GM20000 (cell line): ENCODE measurements at places on chromosomes 5 and 9.

DNA sequence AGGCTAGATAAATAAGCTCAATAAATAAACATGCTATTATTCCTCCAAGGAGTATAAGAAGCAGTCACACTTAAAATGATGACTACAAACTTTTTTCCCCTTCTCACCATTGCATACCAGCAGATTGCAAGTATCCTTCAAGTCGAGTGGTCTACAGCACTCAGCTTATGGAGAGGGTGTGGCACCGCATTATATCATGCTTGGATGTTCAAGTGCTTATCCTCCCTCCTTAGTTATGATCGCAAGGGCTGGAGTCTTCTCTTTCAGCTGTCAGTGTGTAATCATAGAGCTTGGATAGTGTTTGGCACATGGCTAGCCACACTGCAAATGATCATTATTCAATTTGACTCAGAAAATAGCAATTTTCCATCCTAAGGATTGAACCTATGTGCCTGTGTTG is 124.0 kb downstream of the CARTPT start:
- DNase-seq, result no peak

DNA sequence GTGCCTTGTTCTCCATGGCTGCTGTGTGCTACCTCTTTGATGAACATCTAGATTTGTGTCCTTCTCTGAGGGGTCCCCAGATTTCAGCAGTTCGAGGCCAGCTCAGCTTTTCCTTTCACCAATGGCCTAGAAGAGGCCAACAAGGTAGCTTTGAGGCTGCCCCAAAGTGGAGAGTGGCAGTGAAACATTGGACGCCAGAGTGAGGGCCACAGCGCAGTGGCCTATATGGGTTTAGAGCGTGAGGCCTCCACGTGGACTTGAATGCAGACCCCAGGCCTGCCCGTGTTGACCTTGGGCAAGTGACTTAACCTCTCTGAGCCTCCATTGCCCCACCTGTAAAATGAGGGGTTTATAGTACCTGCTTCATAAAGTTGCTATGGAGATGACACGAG is 11.8 kb downstream of the MYOZ3 start:
- DNase-seq, result peak; percentile 13

- no peak for DNase-seq
These were observed 219.0 kb upstream of the EDIL3 start for GRCh38 chr5:84603568-84604185.

- peak; percentile 75 for DNase-seq
These were observed 28.8 kb downstream of the TMEM174 start for GRCh38 chr5:73201547-73202513.

- no peak for DNase-seq
These were observed 3.8 kb downstream of the C9orf40 start for GRCh38 chr9:74948937-74949336.

DNA sequence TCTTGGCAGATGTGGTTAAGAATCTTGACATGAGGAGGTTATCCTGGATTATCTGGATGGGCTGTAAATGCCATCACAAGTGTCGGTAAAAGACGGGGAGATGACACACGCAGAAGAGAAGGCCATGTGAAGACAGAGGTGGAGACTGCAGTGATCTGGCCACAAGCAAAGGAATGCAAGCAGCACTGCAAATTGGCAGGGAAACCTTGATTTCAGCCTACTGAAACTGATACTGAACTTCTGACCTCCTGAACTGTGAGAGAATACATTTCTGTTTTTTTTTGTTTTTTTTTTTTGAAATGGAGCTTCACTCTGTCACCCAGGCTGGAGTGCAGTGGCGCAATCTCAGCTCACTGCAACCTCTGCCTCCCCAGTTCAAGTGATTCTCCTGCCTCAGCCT is 92.4 kb upstream of the NFIL3 start:
- no peak for DNase-seq

DNA sequence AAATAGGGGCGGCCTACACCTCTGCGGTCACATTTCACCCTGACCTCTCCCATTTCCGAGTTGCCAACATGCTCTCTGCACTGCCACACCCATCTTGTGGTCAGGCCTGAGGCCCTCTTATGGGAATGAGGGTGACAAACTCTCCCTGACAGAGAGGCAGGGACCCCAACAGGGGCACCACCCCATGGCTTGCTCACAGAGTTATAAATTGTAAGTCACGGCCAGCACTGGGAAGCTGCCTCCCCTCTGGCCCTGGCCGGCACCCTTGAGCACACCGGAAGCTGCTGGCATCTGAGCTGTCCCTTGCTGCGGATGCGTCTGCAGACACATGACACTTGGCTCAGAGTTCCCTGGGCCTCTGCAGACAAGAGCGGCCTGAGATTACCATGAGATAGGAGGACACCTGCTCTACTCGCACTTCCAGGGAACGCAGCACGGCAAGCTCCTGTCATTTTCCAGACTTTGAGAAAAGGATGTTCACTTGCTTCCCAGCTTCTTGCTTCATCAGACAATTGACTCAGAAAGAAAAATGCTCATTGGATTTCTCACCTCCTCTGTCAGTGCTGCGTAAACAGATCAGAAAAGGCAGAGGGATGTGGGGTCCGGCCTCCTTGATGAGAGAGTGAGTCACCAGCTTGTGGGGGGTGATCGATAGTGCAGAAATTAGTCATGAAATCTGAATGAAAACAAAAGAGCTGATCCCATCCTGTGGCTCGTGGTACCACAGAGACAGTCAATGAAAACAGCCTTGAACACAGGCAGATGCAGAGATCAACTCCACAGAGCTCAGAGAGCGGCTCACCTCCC is 269.8 kb downstream of the SYK start:
- no peak for DNase-seq

DNA sequence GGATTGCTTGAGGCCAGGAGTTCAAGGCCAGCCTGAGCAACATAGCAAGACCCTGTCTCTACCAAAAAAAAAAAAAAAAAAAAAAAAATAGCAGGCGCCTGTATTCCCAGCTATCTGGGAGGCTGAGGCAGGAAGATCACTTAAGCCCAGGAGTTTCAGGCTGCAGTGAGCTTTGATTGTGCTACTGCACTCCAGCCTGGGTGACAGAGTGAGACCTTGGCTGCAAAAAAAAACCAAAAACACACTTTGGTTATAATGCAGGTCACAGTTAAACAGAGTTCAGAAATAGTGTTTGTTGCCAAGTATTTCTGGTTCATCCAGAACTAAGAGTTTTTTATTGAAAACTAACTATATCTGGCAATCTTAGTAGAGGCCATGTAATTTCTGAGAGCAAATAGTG is 24.1 kb upstream of the IL6ST start:
- DNase-seq, result no peak

DNA sequence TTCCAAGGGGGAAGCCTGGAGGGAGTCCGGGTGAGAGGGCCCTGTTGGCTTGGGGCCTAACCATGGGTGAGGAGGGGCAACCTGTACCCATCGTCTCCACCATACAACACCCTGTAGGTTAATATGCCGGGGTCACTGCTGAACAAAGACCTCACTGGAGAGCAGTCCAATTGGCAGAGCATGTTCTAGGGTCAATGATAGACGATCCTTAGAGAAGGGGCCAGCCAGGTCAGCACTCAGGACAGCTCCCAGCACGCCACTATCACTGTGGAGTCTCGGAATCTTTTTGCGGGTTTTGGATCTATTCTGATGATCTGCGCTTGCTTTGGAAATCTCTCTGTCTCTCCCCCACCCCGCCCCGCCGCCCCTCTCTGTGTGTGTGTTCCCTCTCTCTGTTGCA is 218.4 kb upstream of the MVB12B start:
- DNase-seq, result no peak

- DNase-seq, result no peak
These were observed 151.4 kb upstream of the DAP start for GRCh38 chr5:10912435-10912834.

- DNase-seq, result no peak
These were observed 7.0 kb downstream of the DMGDH start for GRCh38 chr5:79062436-79062835.

DNA sequence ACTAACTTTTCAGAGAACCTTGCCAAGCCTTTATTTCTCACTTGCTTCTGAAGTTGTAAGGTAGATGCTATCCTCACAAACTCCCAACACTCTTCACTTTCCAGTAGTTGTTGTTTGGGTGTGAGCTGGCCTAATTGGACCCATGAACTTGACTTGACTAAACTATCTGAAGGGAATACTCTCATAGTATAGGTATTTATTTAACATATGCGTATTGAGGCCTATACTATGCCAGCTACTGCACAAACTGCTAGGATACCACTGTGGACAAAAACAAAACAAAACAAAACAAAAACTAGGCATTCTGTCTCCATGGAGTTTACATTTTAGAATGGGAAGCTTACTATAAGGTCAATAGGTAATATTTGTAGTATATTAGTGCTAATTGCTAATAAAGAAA is 1.3 kb downstream of the TXNDC8 start:
- DNase-seq, result no peak

- DNase-seq, result no peak
These were observed 139.7 kb downstream of the LRRC70 start for GRCh38 chr5:62718324-62718723.

DNA sequence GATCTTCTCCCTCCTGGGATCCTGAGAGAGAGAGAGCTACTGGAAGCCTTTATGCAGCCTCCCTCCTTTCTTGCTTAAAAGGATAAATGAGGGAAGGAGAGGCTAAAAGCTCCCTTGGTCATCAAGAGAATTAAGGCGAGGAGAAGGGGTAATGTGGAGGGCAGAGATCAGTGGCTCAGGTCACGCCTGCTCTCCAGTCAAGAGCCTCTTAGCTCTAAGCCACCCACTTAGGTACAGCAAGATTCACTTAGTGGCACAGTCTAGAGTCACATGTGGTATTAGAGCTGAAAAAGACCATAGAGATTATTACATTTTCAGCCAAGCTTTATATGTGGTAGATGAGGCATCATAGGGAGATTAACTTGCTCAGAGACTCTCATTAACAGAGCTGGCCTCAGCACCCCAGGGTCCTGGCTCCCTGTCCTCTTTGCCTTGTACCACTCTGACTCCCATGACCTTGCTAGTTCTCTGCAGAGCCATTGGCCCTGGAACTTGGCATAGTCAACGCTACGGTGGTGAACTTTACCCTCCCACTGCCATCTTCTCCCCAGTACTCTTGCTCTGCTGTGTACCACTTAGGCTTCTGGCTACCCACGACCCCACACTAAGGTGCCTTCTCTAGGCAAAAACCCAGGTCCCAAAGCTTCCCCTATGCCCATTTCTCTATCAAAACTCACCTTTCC is 37.6 kb downstream of the MFAP3 start:
- DNase-seq, result no peak

DNA sequence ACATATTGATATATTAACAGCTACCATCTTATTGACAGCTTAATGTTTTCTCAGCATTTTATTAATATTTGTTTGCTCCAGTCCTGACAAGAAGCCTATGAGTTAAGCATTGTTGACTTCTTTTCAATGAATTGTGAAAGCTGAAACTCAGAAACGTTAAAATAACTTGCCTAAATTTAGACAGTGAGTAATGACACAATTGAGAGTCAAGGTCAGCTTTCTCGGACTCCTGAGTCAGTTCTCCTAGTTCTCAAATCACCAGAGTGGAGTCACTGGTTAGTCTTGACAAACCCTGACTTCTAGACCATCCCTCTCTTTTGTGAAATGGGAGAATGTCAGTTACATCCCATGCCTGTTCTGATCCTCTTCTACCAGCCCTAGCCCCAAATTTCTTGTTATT is 222.7 kb upstream of the ACO1 start:
- DNase-seq, result peak; percentile 35

DNA sequence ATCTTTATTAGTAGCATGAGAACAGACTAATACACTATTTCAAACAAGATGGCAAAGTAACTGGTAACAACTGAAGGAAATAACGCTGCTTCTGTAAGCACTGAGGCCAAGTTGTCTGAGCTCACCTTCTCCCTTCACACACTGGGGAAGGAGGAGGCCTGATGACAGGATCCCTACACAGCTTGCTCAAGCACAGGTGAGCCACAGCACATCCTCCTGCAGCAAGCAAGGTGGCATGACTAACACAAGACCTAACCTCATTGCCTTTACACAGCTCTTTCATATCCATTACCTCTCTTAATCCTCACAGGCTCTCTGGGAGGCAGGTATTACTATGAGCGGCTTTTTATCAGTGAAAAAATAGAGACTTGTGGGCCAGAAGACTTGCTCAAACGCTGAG is 83.3 kb downstream of the ARL15 start:
- DNase-seq, result no peak

DNA sequence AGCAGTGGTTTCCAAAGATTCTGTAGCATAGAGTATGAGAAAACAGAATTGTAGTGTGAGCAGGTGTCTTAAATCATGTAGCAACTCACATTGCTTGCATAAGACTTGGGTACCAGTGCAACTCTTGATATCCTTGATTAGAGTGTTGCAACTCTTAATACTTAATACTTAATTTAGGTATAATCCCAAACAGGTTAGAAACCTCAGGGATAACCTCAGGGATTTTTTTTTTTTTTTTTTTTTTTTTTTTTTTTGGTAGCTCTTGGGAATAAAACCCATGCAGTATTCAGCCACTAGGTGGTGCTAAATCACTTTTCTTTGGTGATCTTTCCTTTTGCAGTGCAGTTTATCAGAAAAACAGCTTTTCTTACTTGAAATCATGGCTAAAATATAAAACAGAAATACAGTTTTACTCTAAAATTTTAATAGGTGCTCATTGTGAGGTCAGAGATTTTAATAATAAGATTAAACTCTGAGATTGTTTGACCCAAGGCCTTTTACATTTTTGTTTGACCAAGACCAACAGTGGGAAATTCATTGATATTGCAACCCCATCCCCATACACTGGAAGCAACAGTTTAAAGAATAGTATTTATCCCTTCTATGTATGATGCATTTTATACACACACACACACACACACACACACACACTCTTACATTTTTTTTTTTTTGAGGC is 55.3 kb downstream of the ERAP1 start:
- DNase-seq, result peak; percentile 49

GRCh38 chr5:76175051-76175666 is 92.0 kb downstream of the SV2C start:
- peak; percentile 91 for DNase-seq

- peak; percentile 53 for DNase-seq
These were observed 247.7 kb upstream of the ANKRD55 start for GRCh38 chr5:56480705-56481427.

DNA sequence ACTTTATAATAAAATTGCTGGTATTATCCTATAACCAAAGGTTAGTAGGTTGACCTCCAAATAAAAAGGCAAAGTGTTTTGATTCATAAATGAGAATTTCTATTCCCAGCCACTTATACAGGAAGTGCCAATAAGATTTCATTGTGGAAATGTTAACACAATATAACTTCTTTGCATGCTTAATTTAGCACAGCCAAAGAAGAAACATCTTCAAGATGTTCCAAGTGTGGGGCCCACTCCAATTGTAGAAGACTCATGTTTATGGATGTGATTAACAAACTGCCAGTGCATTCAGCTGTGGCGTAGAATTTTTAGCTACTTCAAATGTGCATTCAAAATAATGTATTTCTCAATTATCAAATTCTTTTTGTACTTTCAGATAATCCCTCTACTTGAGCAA is 402.3 kb downstream of the DEPDC1B start:
- no peak for DNase-seq

DNA sequence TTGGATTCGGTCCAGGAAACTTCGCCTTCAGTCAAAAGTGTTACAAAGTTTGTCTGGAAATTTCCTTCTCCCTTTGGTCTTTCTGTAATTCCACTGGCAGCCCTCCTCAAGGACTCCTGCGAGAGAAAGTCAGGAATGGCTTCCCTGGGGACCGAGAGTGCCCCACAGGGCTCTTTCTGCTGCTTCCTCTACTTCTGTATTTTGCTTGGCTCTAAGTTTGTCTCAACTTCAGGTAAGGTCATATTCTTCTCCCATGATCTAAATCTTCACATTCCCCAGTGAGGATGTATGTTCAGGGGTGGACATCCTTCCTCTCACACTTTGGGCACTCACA is 10.3 kb upstream of the RIOK2 start:
- no peak for DNase-seq
